Breast epithelium (tissue), 4 donors: ENCODE measurements at places on chromosomes 11 and 22. TPM values are rescaled to one million over a fixed set of nuclear protein-coding genes. Genes with fewer than 3 reads are reported as not detected.

SCUBE2 gene
- 35.7 TPM for total RNA-seq

OR6Q1 gene
- not detected for total RNA-seq

TBX10 gene
- not detected for total RNA-seq

P2RY6 gene
- 1.6 TPM for total RNA-seq

MYRF gene
- 6.9 TPM for total RNA-seq

DNA sequence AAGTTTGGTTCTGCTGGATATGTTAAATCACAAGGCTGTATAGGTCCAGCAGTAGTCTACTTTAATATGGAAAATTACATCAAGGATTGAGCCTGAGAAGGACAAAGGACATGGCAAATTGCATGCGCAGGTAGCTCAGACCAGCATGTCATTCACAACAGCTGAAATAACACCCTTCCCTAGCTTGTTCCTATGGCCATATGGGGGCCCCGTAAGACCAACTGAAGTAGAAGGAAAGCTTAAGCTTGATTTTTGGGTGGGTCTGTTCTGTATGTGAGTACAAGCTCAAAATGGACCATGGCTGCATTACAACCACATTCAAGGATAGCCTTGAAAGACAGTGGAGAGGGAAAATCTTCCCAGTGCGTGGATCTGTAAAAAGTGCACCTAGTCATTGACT lies 20.6 kb upstream of the PDE3B start:
- no peak for DNase-seq

GRCh38 chr11:134282121-134283045 lies 6.2 kb downstream of the GLB1L3 start:
- DNase-seq = no peak

GRCh38 chr22:17707526-17707925 lies 66.7 kb downstream of the BID start:
- DNase-seq = no peak

GRCh38 chr11:112961751-112962578 lies 745 bp downstream of the NCAM1 start:
- no peak for DNase-seq

DNA sequence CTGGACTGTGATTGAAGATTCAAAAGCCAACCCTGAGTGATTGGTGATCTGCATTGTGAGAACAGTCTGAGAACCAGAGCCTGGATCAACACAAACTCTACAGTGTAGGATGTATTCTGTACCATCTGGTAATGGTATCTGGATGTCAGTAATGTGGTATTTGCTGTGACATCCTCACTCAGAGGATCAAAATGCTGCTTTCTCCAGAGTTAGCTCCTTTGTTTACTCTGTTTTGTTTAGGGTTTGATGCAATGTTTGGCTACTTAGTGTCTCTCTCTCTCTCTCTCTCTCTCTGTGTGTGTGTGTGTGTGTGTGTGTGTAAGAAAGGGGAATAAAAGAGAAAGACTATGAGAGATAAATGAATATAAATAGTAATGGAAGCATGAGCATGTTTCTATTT lies 24.3 kb downstream of the CASP4 start:
- DNase-seq = no peak

DNA sequence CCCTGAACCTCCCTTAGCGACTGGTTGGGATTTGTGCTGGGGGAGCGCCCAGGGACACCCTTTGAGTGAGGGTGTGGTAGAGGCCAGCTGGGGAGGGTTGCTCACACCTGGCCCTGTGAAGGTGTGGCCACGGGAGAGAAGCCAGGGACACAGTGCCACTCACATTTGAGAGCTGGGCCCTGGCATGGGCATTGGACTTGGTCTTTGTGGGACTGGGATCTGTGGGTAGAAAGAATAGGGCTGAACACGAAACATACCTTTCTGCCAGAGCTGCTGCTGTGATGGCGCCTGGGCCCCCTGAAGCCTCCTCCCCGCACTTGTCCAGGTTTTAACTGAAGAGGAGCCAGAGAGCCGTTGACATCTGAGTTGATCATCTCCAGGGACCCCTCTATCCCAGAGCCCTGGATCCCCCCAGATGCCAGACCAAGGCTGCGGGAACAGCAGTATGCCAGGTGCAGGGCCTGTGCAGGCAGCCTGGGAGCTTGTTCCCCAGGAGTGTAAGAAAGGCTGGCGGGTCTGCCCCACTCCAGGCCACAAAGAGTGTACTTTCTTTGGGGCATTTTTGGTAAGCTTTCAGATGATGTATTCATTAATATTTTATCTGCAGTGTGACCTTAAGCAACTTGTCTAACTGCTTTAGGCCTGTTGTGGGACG lies 284.1 kb downstream of the TBC1D22A start:
- DNase-seq = no peak
